Cortex of kidney (tissue), 1 donor: ENCODE measurements at places on chromosomes 4 and X.

DNA sequence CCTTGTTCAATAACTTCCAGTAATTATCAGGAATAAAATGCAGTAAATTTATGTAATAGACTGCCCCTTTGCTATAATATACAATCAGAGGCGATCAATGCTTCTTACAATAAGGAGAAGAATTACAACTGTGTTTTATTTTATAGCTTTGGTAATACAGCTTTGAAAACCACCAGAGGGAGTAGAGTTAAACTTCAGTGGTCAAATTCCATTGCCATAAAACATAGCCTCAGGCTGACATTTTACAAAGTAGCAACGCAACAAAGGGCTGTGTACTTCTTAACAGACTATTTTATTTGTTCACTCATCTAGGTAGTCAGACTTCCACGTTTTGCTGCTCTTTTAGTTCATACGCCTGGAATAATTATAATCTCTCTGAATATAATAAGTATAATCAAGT, 58.5 kb downstream of the TEX13C start:
- DNase-seq: no peak

DNA sequence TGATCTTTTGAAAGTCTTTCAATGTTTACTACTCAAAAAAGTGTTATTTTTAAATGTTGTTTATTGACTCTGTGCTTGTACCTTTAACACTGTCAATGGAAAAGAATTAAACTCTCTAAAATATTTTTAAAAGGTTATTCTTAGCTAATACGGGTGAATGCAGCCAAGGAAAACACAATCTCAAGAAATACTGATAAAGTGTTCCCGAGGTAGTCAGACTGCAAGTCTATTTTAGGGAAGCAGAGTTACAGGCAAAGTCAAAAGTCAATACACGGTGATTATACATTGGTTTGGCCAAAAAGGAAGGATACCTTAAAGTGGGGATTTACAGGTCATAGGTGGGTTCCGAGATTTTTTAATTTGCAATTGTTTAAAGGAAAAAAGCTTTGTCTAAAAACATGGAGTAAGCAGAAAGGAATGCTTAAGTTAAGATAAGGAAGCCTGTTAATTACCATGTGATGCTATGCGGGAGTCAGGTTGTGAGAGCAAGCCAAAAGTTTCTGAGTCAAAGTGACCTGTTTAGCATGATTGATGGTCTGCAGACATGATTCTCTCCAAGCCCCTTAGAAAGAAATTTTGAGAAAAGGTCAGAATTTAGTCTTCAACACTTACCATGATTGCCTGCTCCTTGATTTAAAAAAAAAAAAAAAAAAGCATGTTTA, 288.4 kb downstream of the KLHL4 start:
- no peak for DNase-seq

GRCh38 chr4:187103351-187103750, 379.7 kb upstream of the FAT1 start:
- DNase-seq: no peak

- DNase-seq: no peak
These were observed 88.7 kb downstream of the DCTD start for GRCh38 chr4:182828360-182829025.

- DNase-seq: no peak
These were observed 264.8 kb upstream of the IGFBP7 start for GRCh38 chr4:57374866-57375595.

GRCh38 chrX:9598344-9598743, 133.5 kb downstream of the TBL1X start:
- DNase-seq: no peak

DNA sequence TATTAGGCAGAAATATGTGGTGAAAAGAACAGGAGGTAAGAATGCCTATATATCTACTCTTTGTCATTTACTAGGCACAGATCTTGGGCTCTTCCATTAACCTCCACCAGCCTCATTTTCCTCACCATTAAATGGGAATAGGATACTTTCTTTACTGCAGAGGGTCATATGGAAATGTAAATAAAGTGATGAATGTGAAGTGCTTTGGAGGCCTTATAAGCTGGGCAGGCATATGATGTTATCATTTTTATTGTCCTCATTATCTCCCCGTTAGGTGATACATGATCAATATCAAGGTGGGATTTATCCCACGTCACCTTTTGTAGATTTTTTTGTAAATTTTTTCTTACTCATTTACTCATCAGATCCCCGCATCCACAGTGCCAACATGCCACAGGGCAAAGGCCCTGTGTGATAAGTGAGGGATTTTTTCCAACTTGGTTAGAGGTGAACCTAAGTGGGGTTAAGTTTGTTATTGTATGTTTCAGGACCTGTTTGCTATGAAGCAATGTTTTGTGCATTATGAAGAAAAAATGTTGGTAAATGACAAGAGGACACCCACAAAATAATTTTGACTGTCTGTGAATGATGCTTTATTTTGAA, 107.8 kb downstream of the SLC4A4 start:
- no peak for DNase-seq

DNA sequence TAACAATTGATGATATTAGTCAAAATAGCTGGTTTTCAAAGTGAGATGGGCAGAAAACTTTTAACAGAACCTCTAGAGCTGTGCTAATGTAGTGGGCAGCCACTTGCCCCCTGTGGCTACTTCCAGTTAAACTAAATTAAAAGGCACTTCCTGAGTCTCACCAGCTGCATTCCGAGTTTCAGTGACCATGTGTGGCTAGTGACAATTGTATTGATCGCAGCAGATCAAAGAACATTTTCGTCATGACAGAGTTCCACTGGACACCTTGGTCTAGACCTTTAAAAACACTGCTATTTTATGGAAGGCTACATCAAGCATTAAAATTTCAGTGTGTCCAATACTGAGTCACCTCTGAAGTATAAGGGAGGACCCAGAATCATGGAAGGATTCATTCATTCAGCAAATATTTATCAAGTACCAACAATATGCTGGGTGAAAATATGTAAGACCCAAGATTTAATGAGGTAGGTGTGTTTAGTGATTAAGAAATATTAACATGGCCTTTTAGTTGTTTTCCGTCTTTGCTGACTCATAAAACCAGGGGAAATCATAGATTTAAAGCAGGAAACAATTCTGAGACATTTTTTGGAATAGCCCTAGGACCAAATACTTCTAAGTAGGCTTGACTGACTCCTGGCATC, 5.1 kb upstream of the FAT1 start:
- no peak for DNase-seq

DNA sequence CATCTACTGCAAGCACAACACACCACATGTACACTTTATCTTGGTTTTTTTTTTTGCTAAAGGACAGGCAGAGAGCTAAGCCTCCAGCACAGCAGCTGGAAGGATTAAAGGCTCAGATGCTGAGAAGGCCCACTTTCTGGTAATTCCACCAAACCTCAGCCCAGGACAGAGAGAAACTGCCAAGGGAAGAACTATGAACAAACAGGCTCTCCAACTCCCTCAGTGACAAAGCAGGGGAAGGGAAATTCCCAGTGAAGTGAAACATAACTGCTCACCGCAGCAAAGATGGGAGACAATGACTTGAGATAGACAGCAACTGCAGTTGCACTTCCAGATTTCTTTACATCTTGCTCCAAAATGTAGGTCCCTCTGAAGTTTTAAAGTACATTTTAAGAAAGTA, 4.8 kb downstream of the PROM1 start:
- no peak for DNase-seq
